ENCODE measurements at places on chromosomes 1 and 21.
A peak's percentile ranks its signal among the peaks of the same experiment; 100 is the strongest.

DNA sequence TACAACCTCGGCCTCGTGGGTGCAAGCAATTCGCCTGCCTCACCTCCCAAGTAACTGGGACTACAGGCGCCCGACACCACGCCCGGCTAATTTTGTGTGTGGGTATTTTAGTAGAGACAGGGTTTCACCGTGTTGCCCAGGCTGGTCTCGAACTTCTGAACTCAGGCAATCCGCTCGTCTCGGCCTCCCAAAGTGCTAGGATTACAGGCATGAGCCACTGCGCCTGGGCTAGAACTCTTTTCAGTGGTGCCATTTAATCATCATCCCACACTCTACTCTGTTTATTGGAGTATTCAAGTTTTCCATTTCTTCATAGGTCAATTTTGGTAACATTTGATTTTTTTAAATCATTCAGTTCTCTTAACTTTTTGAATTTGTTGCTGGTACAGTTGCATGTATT, 101.3 kb downstream of the DHRS3 start:
- no peak for DNase-seq

- DNase-seq, result no peak
Observed at GRCh38 chr1:6025269-6026094, 20.2 kb upstream of the KCNAB2 start.

DNA sequence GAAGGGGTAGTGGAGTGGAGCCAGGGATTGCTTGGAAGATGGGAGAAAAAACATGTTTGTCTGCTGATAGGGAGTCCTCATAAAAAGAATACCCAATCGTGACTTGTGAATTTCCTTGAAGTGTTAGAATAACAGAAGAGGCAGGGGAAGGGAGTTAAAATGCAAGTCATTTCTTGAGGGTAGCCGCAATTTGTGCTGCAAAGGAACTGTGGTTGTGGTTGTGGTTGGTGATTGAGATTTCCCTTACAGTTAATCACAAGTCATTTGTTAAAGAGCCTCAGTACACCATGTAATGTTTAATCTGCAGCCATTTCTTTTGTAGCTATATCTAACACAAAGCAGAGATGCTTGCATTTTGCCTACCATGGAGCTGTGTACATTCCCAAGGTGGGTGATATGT, 38.5 kb upstream of the EGLN1 start:
- no peak for DNase-seq

DNA sequence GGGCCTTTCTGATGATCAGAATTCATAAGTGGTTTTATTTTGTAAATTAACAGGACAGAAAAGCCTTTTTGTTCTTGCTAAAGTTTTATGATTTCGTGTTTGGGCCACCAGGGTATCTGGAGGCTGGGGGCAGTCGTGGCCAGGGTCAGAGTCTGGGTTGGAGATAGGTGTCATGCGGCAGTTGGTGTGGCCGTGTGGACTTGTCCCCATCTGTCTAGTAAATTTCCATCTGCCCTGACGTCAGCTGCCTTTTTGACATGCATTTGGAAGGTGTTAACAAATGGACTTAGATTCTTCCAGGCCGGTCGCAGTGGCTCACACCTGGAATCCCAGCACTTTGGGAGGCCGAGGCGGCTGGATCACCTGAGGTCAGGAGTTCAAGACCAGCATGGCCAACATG, 56.8 kb downstream of the SKI start:
- no peak for DNase-seq

DNA sequence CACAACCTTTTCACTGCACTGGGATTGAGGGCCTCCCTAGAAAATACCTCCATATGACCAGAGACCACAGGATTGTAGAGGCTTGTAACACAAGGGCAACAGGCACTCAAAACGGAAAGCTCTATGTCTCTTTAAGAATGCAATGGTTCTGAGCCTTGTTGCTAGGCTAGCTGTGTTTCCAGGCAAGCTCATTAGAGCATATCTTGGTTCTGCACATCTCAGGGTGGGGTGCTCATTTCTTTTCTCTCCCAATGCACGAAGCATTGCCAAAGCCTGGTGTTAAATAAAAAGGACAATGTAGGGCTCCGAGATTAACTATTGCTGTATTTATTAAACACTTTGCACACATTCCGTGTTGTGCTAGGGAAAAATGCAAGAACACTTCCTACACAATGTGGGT, 315.9 kb downstream of the PRDM2 start:
- no peak for DNase-seq

GRCh38 chr1:234597894-234598293, 12.1 kb downstream of the IRF2BP2 start:
- peak; percentile 59 for DNase-seq

DNA sequence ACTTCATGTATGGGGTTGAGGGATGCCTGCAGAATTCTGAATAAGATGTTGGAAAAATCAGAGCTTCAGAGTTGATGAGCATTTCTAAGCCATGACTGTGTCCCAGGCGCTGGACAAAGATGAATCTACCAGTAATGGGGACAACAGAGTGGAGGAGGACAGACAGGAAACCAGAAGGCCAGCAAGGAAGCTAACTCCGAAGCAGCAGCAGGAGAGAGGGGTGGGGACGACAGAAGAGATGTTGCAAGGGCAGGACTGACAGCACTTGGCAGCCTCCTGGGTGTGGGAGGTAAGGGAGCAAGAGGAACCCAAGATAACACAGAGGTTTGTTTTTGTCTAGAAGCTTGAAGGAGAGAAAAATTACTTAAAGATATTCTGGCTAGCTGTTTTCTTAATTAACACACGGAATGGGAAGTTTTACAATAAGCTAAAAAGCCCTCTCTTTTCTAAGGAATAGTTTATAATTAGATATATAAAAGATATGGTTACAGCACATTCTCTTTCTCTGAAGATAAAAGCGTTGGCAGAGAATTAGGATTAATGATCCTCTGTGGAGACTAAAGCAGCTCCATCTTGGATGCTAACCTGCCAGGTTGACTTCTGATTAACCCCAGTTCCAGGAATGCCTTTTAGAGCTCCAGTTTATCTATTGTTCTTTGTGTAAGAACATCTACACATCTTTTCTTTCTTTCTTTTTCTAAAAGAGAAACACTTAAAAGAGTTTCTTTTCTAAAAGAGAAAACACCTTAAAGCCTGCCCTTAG, 92.7 kb downstream of the TENT5C start:
- DNase-seq, result no peak

- no peak for DNase-seq
Observed at GRCh38 chr21:28427394-28428022, 565.2 kb downstream of the LTN1 start.
